ENCODE measurements at places on chromosomes 2 and 18.

DNA sequence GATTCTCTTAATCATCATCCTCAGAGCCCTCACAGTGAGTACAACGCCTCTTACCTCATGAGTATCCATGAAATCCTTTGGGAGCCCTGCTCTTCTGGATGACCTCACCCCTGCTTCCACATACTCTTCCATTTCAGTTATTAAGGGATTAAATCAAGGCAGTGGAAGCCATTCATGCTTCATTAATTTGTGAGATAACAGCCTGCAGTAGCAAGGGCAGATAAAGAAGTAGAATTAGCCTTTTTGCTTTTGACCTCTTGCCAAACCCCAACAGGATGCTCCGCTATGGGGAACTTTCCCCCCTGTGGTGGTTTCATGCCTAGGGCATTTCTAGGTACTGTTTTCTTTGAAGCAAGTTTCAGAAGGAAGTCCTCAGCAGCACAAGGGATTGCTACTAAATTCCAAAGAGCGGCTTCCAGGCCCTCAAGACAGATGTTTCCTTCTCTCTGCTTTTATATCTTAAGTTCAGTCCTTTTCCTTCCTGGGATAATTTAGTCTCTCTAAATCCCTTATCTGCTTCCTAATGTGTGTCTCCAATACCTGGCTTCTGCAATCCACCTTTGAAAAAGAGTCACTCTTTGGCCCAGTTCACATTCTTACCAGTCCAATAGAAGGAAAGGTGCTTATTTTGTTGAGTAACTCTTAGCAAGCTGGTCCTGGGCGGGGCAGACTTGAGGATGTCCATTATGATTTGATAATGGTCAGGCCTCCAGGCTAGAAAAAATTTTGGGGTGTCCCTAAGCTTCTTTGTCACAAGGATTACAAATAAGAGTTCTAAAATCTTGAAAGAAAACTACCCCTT, 76.9 kb downstream of the MYO1B start:
- DNase-seq: no peak

DNA sequence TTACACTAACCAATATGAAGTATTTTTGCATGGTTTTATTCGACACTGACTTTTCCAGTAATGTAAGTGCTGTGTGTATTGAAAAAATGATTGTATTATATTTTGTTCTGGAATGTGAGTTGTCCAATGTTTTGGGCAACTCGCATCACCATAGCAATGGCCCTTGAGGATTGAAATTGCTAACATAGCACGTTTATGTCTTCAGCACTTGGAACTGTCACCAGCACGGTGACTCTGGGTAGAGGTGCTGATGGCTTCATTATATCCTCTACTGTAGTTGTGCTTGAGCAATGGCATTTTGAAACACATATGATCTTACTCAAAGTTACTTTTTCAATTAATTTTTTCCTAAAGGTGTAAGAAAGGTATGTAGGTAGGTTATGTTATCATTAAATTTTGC, 271.5 kb downstream of the ACTR3 start:
- no peak for DNase-seq

GRCh38 chr2:55883357-55883756, 40.2 kb downstream of the EFEMP1 start:
- no peak for DNase-seq

GRCh38 chr2:85656468-85656867, 11.5 kb downstream of the SFTPB start:
- DNase-seq: no peak

DNA sequence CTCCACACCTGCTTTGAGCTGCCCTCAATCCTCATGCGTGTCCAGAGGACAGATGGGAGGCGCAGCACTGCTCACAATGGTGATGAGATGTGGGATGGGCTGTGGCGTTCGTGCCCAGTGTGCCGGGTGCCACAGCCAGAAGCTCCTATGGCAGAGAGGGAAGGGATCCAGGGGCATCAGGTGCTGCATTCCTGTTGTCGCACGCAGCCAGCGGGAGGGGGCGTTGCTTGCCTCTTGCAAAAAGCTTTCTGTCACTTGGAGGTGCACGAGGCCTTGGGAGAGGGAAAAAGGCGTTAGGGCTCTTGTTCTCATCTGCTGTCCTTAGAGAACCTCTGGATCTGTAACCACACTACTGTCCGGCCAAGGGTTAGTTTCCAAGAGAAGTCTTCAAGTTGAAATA, 29.2 kb upstream of the ALLC start:
- DNase-seq: no peak

DNA sequence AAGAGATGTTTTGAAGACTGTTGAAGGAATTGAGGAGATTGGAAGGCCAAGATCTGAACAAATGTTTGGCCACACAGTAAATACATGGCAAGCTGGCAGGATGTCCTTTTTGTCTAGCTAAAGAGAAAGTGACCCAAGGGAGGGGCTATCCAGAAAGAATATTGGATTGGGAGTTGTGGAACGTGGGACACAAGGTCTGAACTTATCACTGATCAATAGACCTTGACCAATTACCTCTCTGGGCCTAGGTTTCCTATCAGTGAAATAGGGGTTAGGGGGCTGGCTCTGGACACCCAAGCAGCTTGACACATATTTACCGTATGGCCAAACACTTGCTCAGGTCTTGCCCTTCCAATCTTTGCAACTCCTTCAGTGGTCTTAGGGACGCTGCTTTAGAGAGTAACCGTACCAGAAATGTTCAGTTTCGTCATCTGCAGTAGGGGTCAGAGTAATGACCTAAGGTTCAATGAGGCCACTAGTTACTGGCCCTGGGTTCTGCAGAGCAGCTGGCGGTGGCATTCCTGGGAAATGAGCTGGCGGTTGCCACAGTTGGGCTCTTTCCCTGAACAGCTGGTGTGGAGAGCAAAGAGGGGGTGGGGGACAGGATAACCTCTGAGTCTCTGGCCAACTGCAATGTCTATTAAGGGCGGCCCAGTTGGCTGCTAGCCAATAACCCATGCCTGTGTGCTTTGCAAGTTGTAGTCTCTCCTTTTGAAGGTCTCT, 70.1 kb upstream of the STPG4 start:
- DNase-seq: no peak

DNA sequence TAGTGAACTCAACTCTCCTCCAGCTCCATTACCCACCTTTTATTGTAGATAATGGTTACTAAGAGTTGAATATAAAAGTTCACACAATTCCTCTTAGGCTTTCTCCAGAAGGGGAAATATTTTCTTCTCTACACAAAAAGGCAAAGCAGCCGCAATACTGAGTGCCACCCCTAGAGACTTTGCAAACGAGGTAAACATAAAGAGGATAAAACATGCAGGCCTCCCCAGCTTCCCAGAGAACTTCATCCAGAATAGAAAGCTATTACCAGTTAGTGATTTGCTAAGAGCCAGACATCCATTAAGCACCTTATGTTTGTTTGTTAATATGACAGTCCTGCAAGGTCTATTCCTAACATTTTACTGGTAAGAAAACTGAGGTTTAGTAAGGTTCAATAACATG, 17.4 kb downstream of the ZNF521 start:
- DNase-seq: no peak

DNA sequence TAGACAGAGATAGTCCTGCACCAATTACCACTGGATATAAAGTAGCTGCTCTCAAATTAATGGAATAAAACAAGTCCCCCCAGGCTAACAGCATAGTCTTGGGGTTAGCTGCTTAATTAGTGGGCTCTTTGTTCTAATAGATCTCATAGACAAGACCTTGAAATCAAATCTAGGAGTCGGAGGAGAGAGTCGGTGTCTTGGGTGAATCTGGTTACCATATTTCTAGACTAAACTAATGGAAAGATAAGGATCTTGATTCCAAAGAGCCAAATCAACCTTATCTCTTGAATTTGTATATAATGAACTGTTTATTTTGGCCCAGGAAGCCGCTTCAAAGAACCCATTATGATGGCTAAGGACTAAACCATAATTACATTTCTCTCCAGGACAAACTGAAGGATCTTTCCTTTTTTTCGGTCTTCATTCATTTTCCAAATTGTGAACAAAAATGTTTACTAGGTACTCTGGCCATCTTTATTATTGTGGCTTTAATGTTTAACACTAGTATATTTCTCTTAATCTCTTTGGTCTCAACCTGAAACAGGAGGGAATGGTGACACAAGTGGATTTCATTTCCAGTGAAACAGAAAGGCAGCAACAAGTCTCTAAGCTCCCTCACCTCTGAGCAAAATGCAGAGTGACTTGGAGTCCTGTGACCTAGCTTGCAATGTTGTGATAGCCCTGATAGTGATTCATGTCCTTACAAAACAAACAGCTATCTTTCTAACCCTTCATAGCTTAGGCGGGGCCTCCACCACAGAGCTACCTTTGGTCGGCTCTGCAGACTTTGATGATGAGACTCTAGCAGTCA, 137.9 kb upstream of the PARD3B start:
- DNase-seq: no peak

- no peak for DNase-seq
Observed at GRCh38 chr2:19195661-19196060, 162.8 kb downstream of the OSR1 start.

- DNase-seq: no peak
Observed at GRCh38 chr2:217262911-217263310, 403.0 kb upstream of the TNP1 start.

GRCh38 chr2:41930807-41931566, 116.8 kb upstream of the PKDCC start:
- DNase-seq: no peak

DNA sequence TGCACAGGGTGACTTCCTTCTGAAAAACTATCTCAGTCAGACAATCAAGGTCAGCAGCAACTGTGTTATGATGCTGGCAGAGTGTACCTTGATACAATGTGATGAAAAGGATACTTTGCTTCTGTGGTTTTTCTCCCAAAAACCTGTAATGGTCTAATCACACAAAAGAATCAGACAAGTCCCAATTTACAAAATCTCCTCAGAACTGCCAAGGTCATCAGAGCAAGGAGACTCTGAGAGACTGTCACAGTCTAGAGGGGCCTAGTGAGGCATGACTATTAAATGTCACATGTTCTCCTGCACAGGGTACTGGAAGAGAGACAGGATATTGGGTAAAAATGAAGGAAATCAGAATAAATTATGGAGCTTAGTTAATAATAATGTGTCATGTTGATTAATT, 185.4 kb downstream of the ST6GAL2 start:
- no peak for DNase-seq

GRCh38 chr2:28982381-28982950, 1.4 kb downstream of the TOGARAM2 start:
- no peak for DNase-seq

DNA sequence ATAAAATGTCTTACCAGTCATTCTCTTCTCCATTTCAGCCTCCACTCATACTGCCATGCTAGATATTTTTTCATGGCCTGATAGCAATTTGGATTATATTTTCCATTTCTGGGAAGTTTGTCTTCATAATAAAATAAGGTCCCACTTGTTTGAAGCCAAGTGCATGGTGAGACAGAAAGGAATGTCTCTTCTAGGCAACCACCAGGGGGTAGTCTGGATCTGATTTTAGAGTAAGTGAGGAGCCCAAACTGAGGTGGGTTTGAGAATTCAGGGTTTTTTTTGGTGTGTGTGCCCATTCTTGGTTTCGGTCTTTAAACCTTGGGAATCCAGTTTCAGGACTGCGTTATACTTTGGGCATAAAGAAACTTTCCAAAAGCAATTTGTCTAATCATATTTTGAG, 315.5 kb downstream of the RPRM start:
- no peak for DNase-seq

DNA sequence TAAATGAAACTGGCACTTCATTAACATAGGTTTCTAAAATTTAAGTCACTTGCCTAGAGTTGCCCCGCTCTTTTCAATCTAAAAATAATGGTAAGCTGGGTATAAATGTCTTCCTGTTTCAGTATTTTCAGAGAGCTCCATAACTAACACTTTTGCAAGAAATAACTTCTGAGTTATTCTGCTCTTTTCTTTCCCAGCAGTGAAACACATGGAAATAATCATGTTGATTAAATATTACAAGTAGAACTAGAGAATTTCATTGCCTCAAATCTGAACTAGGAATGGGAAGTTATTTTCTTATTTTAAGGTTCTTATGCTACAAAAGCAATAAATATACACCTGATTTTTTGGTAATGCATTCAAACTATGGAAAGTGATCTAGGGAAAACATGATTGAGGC, 257.4 kb downstream of the IKZF2 start:
- no peak for DNase-seq

DNA sequence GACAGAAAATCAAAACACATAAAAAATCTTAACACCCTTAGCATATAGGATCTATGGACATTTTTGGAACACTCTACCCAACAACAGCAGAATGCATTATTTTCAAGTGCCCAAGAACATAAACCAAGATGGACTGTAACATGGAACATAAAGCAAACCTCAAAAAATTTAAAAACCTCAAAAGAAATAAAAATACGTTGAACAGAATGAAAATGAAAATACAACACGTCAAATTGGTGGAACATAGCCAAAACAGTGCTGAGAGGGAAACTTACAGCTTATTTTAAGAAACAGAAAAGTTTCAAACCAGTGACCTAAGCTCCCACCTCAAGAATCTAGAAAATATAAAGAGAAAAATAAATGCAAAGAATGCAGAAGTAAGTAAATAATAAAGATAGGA, 58.3 kb upstream of the BCL2L11 start:
- no peak for DNase-seq

DNA sequence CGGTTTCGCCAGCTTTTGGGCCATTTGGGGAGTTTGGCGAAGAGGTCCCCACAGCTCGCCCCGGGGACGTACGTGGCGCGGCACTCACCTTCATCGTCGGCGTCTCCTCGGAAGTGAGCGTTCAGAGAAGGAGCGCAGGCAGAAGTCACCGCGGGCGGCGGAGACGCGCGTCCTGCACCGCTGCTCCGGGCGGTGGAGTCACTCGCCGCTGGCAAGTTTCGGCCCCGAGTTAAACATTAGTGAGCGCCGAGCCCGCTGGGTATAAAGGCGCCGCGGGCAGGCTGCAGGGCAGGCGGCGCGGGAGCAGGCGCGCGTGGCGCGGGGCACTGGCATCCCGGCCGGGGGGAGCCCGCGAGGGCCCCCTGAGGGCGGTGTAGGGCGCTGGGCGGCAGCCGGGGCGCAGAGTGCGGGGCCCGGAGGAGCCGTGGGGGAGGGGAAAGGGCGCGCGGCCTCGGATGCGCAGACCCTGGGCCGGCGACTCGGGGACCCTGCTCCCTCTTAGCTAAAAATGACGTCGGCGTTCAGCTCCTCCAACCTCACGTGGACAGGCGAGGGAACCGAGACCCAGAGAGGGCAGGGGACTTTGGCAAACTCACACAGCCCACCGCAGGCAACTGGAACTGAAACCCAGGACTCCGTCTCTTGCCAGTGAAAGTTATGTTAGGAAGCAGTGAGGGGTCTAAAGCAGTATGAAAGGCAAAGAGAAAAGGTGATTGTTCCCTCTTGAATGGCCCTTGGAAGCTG, at the start of gene DPP4:
Gene DPP4, minus strand, starts transcription at position 328 of the 744 bp plus-strand sequence. Its CDS starts 234 bp downstream, at position 94.
- DNase-seq: peak; percentile 38

Data from CD4-positive, alpha-beta T cell (primary cell).